Activated CD4-positive, alpha-beta T cell treated with anti-CD3 and anti-CD28 coated beads, Interleukin-2, amount 50 U/mL, for 16 hours (primary cell): ENCODE measurements at places on chromosomes 11 and 22.

GRCh38 chr11:3905080-3905953 is 49.9 kb downstream of the STIM1 start:
- peak; percentile 65 for DNase-seq

DNA sequence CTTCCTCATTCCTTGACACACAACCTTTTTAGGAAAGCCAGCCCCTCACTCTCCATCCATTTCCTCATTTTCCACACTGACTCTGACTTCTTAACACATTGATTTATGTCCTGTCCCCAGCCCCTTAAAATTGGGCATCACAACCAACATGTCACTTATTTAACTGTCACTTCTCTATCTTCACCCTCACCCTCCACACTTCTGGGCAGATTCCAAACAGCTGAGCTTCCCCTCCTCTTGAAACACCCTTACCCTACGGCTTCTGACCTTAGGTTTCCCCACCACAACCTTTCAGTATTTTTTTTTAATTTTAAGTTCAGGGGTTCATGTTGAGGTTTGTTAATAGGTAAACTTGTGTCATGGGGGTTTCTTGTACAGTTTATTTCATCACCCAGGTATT is 696.3 kb downstream of the DLG2 start:
- DNase-seq: no peak

- DNase-seq: no peak
Measured at GRCh38 chr22:46714550-46714949, 23.5 kb downstream of the CERK start.

DNA sequence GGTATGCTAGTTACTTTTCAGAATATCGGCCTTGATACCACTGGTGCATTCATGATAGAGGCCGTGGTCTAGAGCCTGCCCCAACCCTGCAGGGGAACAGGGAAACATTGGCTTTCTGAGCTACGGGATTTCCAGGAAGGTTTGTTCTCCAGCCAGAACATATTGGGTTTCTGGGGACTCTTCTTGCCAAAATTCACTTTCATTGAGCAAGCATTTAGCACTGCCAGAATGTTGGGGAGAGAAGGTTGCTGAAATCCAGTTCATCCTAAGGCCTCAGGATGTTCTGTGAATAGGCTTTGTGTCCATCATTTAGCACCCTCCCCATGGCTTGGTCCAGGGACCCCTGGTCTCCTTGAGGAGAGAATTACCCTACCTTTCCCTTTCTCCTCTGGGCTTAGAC is 36.7 kb downstream of the DRG1 start:
- DNase-seq: no peak

DNA sequence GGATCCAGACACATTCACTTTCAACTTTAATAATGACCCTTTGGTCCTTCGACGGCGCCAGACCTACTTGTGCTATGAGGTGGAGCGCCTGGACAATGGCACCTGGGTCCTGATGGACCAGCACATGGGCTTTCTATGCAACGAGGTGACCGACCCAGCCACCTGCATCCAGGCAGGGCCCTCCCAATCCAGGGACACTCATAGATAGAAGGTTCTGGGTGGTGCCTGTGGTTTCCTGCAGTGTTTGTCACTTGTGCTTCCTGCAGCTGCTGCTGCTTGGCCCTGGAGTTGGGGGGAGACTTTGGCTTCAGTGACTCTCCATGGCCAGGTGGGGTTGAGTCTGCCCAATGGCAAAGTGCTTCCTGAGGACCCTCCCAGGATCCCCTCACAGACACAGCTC is 7.3 kb downstream of the APOBEC3B start:
- DNase-seq: no peak

GRCh38 chr11:33158596-33159275 is 2.5 kb downstream of the CSTF3 start:
- no peak for DNase-seq

- no peak for DNase-seq
Measured at GRCh38 chr11:130906616-130907015, 9.7 kb downstream of the SNX19 start.

DNA sequence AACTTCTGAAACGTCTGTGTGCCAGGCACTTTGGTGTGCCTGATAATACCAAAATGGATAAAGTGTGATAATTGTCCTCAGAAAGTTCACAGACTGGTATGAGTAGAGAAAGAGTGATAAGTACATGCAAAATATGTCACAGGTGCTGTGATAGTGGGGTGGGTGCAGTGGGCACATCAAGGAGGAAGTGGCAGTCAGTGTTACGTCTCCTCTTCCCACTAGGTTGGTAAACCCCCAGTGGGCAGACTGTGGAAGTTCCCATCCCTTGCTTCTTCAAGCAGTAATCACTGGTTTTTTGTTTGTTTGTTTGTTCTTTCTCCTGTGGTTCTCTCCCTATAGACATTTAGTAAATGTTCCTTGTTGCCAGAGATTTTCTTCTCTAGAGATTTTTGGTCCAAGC is 5.4 kb downstream of the RNF121 start:
- DNase-seq: no peak

- DNase-seq: no peak
Measured at GRCh38 chr11:121057922-121058321, 34.0 kb downstream of the TBCEL start.

- no peak for DNase-seq
Measured at GRCh38 chr22:35540595-35541253, at the start of gene RASD2. RASD2 (plus strand) TSS chr22:35540831; CDS start chr22:35546810, 5,979 bp downstream.

DNA sequence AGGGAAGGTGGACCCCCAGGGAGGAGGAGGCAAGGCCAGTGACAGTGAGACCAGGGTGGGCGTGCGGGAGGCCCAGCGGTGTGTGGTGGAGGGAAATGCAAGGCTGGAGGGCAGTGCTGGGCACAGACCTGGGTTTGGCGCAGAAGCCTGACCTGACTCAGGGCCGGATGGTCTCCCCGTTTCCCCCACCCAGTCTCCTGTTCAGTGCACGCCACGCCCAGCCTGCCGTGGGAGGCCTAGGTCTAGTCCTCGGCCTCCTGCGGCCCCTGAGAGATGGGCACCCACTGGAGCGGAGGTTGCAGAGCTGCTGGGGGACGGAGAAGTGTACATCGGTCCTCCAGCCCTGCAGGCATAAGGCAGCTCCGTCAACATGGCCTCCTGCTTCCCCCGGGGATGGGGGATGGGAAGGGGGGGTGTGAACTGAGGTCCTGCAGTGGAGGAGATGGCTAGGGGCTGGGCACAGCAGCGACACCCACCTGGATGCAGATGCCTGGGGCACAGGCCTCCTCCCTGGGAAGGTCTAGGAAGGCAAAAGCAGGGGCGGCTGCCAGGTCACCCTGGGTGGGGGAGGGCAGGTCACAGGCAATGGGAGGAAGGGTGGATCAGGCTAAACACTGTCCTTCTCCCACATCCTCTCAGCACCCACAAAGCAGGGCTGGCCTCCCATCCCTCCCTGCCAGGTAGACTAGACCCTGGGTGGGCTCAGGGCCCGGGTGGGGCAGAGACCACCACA is 15.9 kb downstream of the IL17REL start:
- no peak for DNase-seq

GRCh38 chr22:37771702-37772427 is 35.9 kb upstream of the GCAT start:
- DNase-seq: no peak
